Right atrium auricular region (tissue), 2 donors: ENCODE measurements at places on chromosomes 3 and 15. TPM values are rescaled to one million over a fixed set of nuclear protein-coding genes. Genes with fewer than 3 reads are reported as not detected.

The POLQ gene
- 0.28 TPM for total RNA-seq

The SLC12A1 gene
- not detected for total RNA-seq

The TBC1D5 gene
- total RNA-seq, result 40.2 TPM

The MLH1 gene
- total RNA-seq, result 36.0 TPM

The LRRIQ4 gene
- total RNA-seq, result 0.43 TPM
